IPS DF 19.7 (cell line): ENCODE measurements at places on chromosomes 13 and 19.

- DNase-seq: no peak
These were observed 1.2 kb downstream of the RCBTB2 start for GRCh38 chr13:48531416-48532255.

GRCh38 chr19:55346725-55347441 lies 7.2 kb downstream of the KMT5C start:
- DNase-seq: no peak

GRCh38 chr19:55400281-55401087 lies 7.1 kb downstream of the UBE2S start:
- DNase-seq: no peak

DNA sequence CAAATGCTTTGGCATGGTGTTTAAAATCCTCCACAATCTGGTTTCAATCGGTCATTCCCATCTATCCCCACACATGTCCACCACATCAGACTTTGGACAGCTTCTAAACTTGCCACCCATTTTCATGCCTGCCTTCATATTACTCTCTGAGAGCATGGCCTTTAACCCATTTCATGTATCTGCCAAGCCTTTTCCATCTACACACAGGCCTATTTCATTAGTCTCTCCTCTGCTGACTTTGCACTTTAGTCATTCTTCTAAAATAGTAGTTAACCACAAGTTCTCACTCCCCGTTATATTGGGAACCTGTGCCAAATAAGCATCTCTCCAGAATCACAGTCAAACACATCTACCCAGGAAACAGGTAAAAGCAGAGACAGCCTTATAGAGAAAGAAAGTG lies 142.2 kb downstream of the MZT1 start:
- no peak for DNase-seq

GRCh38 chr19:34243876-34244578 lies 10.3 kb upstream of the GARRE1 start:
- no peak for DNase-seq
